WTC11 (cell line): ENCODE measurements at places on chromosomes 16 and 17. TPM values are rescaled to one million over a fixed set of nuclear protein-coding genes. Genes with fewer than 3 reads are reported as not detected.
A peak's percentile ranks its signal among the peaks of the same experiment; 100 is the strongest.

- no peak for DNase-seq
- H3K4me1 ChIP-seq, result no peaks in the 10 kb centered on the region
- H3K27ac ChIP-seq, result no peak overlapping the region
- H3K36me3 ChIP-seq, result peaks cover 15% of the 10 kb centered on the region
Measured at GRCh38 chr16:69870761-69871160, 80.4 kb upstream of the CLEC18A start.

IGF2BP1 gene
- 392 to 434 TPM (median 423 TPM) in 3 replicates for total RNA-seq

DNA sequence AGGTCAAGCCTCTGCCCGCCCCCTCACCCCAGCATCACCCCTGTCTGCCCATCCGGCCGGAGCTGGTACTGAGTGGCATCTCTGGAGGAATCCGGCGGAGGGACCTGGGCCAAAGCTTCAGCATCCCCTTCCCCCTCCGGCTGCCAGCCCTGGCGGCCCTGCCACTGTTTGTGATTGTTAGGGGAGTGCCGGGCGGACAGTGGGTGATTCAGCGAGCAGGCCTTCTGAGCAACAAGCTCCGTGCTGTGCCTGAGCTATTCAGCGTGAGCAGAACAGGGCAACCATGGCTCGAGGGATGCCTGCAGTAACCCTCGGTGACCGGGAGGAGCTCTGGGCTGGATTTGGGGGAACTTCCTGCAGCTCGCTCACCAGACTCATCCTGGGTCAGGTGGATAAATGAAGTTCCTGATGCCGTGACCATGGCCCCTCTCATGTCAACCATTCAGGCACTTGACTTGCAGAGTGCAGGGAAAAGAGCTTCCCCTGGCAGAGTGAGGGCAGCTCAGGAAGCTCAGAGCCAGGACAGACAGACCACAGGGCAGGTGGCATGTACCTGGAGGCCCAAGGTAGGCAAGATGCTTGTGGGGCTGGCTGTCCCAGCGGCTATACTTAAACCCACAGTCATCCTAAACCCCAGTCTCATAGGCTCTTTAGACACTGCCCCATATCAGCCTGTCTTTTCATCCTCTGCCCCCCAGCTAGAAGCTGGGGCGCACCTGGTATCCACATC is 24.3 kb upstream of the MLKL start:
- DNase-seq, result no peak
- peaks cover 9% of the 10 kb centered on the region for H3K36me3 ChIP-seq
- H3K27me3 ChIP-seq, result no peaks in the 10 kb centered on the region
- H3K4me3 ChIP-seq, result no peak overlapping the region

- peak overlapping the region; percentile 88 for H3K4me3 ChIP-seq
- H3K36me3 ChIP-seq, result no peaks in the 10 kb centered on the region; the same call in 1 of the 2 replicates
- H3K4me1 ChIP-seq, result peaks cover 46% of the 10 kb centered on the region
- H3K27me3 ChIP-seq, result peaks cover 26% of the 10 kb centered on the region
Measured at GRCh38 chr17:77281904-77282367, 141.2 kb downstream of the SEC14L1 start.

GRCh38 chr16:85010931-85011845 is at the start of gene ZDHHC7:
Gene ZDHHC7 (minus strand): TSS chr16:85011535. CDS start chr16:84990618, 20,917 bp downstream.
- peaks cover 9% of the 10 kb centered on the region for H3K4me1 ChIP-seq
- peak within 1 kb of the TSS; percentile 97 for H3K4me3 ChIP-seq
- DNase-seq, result peak; percentile 87
- H3K36me3 ChIP-seq, result no peaks in the 10 kb centered on the region; the same call in 1 of the 2 replicates
- H3K27ac ChIP-seq, result peak within 1 kb of the TSS; percentile 99
- no peaks in the 10 kb centered on the region for H3K27me3 ChIP-seq

GRCh38 chr16:48168075-48168474 is 12.3 kb upstream of the ABCC12 start:
- H3K4me3 ChIP-seq, result no peak overlapping the region
- no peaks in the 10 kb centered on the region for H3K27me3 ChIP-seq
